D341Med (cell line): ENCODE measurements at places on chromosomes 12 and 14.

DNA sequence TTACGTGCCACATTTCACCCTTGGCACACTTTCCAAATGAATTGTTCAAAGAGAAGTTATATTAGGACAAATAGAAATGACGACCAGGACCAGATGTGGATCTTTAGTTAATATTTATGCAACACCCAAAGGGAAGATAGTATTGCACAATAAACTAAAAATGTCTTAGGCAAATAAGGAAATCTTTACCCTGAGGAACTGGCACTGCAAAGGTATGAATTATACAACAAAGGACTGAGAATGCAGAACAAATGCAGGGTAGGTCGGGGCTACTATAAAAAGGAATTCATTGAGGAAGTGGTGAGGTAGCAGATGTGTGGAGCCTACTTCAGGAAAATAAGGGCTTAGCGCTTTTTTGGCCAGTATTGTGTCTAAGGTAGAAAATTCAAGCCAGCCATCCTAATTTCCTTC is 3.9 kb upstream of the TMTC2 start:
- no peak for DNase-seq

DNA sequence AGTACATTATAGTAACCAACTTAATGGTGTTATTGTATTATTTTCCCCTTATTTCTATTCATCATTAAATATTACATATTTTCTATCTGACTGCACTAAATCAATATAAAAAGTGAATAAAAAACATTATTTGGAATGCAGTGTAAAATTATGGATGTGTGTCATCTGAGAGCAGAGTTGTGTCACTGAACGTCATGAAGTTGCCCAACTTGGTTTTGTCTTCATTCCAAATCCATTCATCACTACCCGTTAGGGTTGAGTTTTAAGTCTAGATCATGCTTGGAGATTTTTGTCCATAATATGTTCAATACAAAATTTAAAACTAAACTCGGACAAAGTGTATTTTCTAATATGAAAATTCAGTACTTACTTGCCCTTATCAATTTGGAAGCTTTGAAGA is 16.1 kb downstream of the KLRF1 start:
- DNase-seq, result no peak

- peak; percentile 44 for DNase-seq
Measured at GRCh38 chr14:73238424-73238852, 1.1 kb downstream of the PAPLN start.

GRCh38 chr12:116319233-116319897 is 41.9 kb upstream of the MED13L start:
- no peak for DNase-seq

GRCh38 chr12:105083031-105083430 is 1.2 kb downstream of the ALDH1L2 start:
- no peak for DNase-seq

GRCh38 chr14:29149798-29150197 is 383.2 kb downstream of the FOXG1 start:
- DNase-seq, result no peak
